ENCODE measurements at places on chromosomes 3 and 15. TPM values are rescaled to one million over a fixed set of nuclear protein-coding genes. Genes with fewer than 3 reads are reported as not detected.

Gene ISLR
- total RNA-seq: 49.2 TPM

Gene CPNE9
- total RNA-seq: not detected

Gene RRP9
- total RNA-seq: 24.6 TPM

Gene SERINC4
- total RNA-seq: 0.16 TPM

Gene VGLL3
- 60.0 TPM for total RNA-seq

Gene MUC20
- total RNA-seq: 2.7 TPM

Gene CCDC71
- total RNA-seq: 29.0 TPM

Gene SAMMSON
- 0.98 TPM for total RNA-seq

Gene TGM5
- 3.1 TPM for total RNA-seq

Gene C3orf85
- total RNA-seq: not detected

Gene PLSCR2
- total RNA-seq: 2.0 TPM

DNA sequence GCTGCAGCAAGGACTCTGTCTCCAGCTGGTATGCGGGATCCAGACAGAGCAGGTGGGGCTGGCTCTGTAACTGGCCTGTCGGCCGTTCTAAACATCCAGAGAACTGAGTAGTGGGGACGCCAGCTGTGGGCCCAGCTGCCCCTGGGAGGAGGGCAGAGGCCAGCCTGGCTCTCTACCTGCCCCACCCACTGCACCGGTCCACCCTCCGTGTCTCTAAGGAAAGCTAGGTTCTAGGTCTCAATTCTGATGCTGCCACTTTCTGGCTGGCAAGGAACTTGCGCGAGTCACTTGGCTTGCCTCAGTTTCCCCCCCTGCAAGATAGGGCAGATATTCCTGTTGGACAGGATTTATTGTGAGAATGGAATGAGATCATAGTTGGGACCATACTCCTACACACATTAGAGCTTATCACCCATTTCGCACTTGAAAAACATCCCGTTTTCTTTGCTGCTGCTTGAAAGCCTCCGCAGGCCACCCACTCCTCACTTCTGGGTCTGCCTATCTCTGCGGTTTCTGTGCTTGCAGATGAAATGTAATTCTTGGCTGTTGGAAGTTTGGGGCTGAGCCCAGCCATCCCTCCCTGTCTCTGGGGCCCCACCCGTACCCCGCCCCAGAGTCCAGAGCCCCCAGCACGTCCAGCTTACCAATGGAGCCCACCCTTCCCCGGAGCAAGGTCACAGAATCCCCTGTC lies 65.8 kb downstream of the IQSEC1 start:
- no peak for DNase-seq

DNA sequence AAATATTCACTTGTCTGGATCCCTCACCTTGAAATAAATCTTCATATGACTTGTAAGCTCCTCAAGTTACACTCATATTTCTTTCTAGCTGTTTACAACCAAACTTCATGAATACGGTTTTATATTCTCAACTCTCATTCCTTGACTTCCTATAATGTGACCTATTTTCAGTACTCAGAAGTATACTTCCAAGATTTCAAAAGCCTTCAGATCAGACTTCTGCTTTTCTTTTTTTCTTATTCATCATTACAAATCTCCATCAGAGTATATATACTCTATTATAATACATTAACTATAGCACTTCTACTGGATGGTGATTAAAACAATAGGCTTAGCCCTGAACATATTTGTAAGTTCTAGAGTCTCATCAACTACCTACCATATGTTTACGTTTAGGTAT lies 123.6 kb upstream of the ALCAM start:
- DNase-seq: no peak

DNA sequence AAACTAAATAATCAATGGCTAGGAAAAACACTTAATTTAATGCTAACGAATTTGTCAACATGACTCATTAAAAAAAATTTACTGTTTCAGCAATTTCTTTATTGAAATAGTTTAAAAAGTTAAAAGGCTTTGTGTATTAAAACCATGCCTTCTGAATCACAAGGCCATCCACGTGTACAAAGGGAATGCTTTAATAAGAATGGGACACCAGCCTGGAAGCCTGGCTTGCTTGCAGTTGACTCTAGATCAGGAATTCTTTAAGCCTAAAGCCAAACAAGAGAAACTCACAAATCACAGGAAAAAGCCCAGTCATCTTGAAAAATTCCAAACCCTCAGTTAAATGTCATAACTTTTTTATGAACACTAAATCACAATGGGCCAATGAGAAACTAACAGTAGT lies 137.6 kb downstream of the PEAK1 start:
- no peak for DNase-seq

DNA sequence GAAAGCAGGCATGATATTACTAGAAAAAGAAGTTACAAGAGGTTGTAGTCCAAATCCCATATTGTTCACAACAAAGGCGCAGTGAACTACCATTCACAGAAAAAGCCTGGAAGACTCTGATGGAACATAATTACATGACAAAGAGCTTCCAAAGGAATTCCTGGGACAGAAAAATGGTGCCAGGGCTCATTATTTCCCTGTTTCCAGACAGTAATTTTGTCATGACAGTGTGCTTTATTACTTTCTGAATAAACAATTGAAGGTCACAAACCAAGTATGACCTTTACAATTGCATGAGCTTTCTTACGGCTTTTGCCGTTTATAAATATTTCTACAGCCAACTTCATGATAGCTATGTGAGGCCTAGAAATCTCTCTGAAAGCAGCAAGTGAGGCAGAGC lies 61.0 kb downstream of the CYFIP1 start:
- no peak for DNase-seq

GRCh38 chr15:67917037-67917436 lies 77.2 kb upstream of the RNU6-1 start:
- DNase-seq: no peak

GRCh38 chr3:66423791-66424190 lies 77.0 kb downstream of the LRIG1 start:
- DNase-seq: no peak

- peak; percentile 60 for DNase-seq
Measured at GRCh38 chr3:51942603-51943450, 664 bp downstream of the PARP3 start.

DNA sequence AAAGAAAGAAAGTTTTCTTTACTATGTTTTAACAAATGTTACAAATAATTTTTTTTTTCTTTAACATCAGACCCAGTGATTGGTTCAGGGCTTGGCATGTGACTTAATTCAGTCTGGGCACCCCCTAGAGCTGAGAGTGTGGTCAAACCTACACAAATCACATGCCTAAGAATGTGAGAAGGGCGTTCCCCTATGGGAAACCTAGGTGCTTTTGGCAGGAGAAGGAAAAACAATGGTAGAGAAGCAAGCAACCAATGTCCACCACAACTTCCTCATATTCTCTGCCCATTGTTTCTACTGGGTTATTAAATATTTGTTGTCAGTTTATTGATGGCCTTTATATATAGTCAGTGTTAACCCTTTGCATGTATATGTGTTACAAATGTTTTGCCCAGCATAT lies 21.4 kb upstream of the PIAS1 start:
- no peak for DNase-seq

GRCh38 chr3:47464588-47464987 lies 11.2 kb downstream of the SCAP start:
- DNase-seq: no peak

DNA sequence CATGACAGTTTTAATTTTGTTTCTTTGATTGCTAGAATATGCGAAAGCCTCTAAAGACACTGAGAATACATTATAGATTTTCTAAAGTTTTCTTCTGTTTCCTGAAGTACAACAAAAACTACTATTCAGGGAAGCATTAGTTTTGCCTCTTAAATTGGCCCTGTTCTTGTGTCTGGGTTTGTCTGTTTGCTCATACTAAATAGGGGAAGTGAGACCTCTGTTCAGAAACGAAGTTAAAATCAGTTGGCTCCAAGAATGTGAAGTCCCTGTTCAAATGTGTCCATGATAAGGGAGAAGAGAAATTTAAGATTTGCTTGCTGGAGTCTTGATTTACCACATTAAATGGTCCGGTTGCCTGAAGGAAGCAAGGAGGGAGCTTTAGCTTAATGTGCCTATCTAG lies 327.3 kb upstream of the GBE1 start:
- no peak for DNase-seq

GRCh38 chr3:59675495-59675894 lies 625.7 kb upstream of the CFAP20DC start:
- DNase-seq: no peak

DNA sequence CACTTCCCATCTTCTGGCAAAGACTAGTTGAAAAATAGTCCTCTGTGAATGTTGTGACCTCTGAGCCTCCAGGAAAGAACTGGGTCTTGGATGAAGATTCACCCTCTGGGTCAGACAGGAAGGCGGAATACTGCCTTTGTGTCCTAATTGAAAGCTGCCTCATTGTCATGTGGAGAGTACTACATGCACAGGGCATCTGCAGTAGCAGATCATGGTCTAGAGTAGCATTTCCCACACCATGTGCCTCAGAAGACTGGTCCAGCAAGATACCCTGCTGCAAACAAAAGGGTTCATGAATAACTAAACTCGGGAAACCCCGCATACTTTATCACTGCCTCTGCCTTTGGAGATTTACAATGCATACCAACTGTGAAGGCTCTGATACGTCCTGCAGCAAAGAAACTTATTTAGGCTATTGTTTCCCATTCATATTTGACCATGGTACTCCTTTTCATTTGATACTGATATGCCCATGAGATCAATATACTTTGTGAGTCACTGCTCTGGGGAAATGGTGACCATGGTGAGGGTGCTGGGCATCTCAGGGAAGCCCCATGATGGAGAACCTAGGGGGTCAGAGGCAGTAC lies 22.7 kb downstream of the IRAK2 start:
- no peak for DNase-seq

DNA sequence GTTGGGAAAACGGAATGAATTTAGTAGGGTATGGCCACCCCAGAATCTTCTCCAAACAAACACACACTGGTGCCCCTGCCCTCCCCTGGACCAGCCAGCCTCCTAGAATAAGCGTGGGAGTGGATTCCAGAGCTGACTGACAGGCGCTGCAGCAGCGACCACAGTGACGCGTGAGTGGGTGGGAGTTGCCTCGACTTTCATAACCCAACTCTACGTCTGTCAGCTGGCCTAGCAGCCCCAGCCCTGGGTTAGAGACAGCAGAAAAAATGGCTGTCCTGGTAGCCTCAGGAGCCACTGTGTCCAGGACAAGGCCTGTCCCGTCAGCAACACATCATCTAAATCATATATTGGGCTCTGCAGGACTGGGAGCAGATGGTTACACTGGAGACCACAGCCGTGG lies 10.0 kb downstream of the PLA2G4B start:
- DNase-seq: no peak

- no peak for DNase-seq
Measured at GRCh38 chr15:33113666-33114373, 80.7 kb downstream of the FMN1 start.

- no peak for DNase-seq
Measured at GRCh38 chr15:69979262-69979661, 118.5 kb downstream of the TLE3 start.

DNA sequence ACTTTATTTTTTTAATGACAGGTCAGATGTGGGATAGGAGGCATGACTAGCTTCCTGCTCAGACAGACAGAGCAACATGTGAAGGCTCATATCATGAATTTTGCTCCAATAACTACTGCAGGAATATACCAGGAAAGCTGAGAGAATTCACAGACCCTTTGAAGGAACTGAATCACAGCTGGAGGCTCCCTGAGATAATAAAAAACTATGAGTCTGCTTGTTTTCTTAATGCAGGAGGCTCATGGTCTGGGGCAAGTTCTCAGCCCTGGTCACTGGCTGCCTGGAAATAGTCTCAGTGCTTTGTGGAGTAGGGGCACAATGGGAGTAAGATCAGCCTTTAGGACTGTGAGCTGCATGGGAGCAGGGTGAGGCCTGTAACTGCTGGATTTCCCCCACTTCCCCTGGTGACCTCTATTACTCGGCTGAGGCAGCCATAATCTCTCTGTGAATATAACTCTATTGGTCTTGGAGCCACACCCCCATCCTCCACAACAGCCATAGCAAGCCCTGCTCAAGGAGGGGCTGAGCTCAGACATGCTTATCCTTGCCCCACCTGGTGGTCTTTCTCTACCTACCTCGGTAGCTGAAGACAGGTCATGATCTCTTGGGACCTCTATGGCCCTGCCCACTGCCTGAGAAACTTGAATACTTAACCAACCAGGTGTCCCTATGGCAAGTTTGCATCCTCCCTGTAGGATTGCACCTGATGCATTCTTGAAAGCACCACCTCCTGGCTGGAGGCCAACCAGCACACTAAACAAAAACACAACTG lies 281.6 kb upstream of the TMCO5A start:
- no peak for DNase-seq

Measured in breast epithelium (tissue), 4 donors.